EL (cell line): ENCODE measurements at places on chromosomes 3 and 15.

DNA sequence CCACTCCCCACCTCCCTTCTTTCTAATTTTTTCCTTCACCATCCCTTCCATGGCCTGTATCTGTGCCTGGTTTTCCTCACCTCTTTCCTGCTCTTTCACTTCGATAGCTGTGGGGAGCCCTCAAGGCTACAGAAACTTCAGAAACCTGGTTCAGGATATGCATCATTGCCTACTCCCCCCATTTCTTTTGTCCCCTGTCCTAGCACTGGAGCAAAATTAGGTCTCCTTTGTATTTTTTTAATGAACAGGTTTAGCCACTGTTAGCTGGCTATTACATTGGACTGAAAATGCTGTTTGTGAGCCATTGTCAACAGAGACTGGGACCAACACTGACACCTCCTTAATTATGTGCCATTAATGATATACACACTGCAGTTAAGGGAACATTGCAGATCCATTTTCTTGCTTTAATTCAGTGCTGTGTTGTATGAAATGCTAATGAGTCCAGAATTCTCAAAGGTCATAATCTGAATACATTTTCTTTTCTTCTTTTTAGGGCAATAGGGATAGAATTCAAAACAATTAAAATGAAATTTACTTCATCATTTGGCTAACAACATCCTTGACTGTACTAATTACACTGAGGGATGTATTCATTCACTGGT is 138.6 kb downstream of the PDCD6IP start:
- no peak for DNase-seq

DNA sequence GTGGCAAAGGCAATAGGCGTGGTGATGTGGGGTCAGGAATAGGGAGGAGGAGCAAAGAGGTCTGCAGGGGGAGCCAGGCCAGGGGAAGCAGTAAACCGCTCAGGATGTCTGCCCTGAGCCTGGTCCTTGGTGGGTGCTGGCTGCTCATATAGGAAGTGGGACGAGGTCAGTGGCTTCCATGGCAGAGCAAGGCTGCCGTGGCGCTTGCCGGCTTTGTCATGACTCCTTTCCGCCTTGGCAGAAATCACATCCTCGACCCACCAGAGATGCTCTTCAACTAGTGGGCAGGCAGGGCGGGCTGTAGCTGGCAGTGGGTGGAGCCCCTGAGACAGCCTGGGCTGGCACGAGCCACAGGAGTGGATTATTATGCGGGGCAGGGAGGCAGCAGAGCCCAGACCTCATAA is 13.1 kb upstream of the SKOR1 start:
- DNase-seq = no peak

DNA sequence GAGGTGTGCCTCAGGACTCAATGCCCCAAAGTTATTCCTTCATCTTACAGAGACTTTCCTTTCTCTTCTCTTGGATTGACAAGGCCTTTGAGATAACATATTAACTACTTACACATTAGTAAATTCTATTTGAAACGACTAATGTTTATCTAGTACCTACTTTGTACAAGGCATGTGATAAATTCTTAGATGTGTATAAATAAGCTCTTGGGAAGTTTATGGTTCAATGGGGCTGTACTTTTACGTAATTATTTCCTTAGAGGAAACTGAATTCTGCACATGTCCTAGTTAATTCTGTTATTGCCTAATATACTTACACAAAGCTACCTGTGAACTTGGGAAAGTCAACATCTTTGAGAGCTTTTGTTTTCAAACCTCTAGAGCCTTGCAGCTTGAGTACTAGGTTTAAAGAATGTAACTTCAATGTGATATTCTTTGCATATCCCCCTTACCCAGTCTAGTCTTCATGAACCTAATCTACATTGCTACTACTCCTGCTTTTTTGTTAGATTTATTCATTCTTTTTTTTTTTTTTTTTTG is 58.5 kb upstream of the RAP2B start:
- no peak for DNase-seq

GRCh38 chr3:134647902-134648760 is 2.7 kb downstream of the KY start:
- no peak for DNase-seq

GRCh38 chr3:25831578-25831977 is 41.7 kb downstream of the OXSM start:
- DNase-seq = peak; percentile 46

- no peak for DNase-seq
Measured at GRCh38 chr15:89830639-89831038, 16.0 kb upstream of the ANPEP start.

DNA sequence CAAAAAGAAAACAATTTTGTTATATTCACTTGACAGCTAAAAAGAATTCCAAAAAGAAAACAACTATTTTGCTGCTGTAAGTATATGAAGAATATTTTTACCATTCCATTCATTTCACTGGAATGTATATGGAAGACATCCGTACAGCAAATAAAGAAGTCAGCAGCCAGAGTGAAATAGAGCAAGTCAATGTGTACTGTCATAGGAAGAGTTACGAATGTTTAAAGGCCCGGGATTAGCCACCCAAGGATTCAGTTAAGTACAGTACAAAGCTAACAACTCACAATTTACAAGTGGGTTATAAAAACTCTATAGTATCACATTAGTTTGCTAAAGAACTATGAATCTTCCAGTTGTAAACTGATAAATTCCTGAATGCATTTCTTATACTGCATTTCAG is 14.4 kb upstream of the XXYLT1 start:
- no peak for DNase-seq

- DNase-seq = peak; percentile 93
Measured at GRCh38 chr3:11530153-11530721, 113.5 kb downstream of the VGLL4 start.

GRCh38 chr3:100992231-100993012 is 799 bp downstream of the ABI3BP start:
- DNase-seq = peak; percentile 66

DNA sequence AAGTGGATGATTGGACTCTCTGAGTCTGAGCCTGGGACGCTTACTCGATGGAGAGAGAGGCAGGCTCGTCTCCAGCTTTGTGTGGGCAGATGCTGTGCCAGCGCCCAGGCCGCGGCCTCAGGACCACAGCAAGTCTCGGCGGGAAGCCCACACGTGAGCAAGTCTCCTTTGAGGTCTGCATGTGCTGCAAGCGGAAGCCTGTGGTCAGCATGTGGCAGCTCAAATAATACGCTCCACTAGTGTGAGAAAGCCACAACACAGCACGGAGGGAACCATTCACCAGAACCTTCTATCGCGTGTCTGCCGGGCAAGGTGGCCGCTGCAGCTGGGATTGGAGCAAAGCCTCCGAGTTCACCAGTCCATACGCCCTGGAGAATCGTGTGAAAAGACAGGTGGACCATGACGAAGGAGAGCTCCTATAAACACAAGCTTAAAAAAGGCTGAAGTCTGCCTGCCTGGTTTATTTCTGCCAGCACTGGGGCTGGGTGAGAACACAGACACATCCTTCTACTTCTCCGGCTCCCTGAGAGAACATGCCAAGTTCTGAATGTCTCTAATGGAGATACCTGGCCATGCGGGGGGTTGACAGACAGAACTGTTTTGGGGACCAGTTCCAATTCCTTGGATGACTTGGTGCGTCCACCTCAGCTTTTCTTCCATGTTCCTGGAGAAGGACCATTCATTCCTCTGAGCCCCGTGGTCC is 82.0 kb upstream of the LRIG1 start:
- peak; percentile 32 for DNase-seq

DNA sequence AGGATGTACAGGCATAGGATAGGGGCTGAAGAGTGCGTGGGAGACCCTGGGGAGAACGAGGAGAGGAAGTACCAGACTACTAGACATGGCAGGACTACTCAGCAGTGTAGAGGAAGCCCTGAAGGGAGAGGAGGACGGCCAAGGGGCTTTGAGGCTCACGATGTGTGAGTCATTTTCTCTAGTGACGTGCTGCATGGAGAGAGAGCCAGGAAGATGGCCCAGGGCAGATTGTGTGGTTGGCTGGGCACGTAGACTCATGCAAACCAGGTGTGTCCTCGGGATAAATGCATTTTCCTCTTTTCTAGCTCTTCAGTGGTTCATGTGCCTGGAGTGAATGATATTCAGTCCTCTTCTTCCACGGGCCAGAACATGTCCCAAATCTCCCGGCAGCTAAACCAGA is 115.0 kb upstream of the ABHD17C start:
- peak; percentile 96 for DNase-seq

DNA sequence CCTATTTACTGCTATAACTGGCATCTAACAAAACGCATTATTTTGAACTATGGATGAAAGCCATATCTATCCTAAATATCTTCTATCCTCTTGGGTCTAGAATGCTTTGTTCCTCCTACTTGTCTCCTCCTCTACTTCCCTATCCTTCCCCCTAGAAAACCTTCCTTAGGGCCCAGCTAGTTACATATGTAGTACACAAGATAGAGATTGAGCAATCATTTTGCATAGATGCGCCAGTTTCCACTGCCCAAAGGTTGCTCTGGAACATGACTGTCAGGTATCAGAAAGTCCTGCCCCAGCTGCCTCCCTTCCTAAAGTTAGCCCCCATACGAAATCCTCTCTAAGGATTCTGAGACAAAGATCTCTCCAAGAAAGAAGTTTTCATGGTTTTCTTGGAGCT is 55.1 kb downstream of the GPR160 start:
- no peak for DNase-seq

GRCh38 chr15:67148196-67148701 is 82.8 kb downstream of the SMAD3 start:
- peak; percentile 89 for DNase-seq

GRCh38 chr3:4758249-4758860 is 220.9 kb upstream of the BHLHE40 start:
- DNase-seq = no peak

GRCh38 chr3:64677961-64678716 is 9.7 kb downstream of the ADAMTS9 start:
- no peak for DNase-seq

DNA sequence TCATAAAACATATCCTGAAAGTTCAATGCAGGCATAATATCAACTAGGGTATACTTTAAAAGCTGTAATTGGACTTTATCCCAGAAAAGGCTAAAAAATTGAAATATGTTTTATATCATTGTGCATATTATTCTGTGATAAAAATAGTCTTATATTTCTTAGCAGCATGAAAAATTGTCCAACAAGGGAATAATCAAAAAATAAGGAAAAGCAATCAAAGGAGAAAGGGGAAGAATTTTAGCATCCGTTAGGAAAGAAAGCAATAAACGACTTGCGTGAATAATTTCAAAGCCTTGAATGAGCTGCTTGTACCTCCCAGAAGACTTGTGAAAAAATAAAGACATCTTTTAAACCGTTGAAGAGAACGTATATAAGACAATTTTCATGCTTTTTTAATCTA is 1369.8 kb upstream of the GBE1 start:
- DNase-seq = no peak

DNA sequence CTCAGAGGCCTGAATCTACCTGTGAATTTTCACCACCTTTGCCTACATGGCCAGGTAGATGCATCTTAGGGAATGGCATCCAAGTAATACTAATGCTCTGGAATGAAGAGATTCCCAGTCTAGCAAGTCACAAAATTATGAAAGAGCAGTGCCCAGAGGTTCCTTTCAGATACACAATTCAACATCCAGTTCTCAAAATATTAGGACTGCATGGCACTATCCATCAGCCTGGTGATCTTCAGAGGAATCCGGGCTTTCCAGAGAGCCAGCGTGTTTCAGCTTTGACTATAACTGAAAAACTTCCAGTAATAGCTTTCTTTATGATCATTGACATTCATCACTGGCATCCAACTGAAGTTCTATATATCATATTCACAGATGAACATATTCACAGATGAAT is 849.8 kb downstream of the AGBL1 start:
- no peak for DNase-seq

DNA sequence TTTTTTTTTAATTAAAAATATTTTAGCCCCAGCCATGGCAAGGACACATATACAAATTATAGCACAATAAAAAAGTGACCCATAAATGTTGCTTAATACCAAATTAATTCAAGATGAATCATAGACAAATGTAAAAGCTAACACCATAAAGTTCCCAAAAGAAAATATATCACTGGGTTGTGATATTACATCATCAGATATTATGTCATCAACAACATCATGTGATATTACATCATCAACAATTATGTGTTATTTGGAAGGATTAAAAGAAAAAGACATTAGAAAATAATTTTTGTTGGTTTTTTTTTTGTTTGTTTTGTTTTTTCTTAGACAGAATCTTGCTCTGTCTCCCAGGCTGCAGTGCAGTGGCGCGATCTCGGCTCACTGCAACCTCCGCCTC is 34.5 kb upstream of the ABHD10 start:
- DNase-seq = peak; percentile 36

DNA sequence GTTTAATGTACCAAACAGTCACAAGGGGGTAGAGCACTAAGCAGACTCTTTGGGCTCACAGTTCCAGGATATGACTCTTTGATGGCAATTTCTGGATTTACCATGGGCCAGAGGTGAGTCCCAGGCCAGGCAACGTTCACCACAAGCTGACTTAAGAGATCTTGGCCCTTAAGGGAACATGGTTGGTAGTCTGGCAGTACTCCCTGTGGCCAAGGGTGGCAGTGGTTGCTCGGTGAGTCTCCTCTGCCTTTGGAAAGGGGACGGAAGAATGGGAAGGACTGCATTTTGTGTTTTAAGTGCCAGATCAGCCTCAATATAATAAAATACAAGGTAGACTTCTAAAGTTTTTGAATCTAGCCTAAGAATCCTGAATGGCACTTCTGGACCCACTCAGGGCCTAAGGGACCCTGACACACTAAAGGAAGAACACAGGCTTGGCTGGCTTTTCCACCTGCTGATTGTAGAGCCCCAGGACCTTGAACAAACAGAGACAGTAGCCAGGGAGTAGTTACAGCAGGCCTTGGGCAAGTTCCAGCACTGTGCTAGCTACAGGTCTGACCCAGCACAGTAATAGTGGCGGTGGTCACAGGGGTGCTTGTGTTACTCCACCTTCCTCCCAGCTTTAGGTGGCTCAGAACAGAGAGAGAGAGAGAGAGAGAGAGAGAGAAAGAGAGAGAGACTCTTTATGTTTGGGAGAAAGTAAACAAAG is 730.7 kb upstream of the ALCAM start:
- DNase-seq = peak; percentile 2

GRCh38 chr3:146274833-146275232 is 23.9 kb upstream of the PLSCR4 start:
- peak; percentile 67 for DNase-seq

DNA sequence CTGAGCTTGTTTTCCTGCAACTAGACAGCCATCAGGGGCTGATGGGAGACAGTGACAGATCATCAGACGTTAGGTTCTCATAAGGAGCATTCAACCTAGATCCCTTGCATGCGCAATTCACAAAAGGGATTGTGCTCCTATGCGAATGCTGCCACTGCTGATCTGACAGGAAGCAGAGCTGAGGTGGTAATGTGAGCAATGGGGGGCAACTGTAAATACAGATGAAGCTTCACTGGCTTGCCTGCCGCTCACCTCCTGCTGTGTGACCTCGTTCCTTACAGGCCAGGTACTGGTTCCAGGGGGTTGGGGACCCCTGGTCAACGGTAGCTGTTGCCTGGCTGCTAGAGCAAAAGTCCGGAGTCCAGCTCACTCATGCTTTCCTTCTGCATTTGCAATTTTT is 26.4 kb upstream of the KCNAB1 start:
- no peak for DNase-seq

- no peak for DNase-seq
Measured at GRCh38 chr3:62574266-62574898, 201.0 kb upstream of the FEZF2 start.

DNA sequence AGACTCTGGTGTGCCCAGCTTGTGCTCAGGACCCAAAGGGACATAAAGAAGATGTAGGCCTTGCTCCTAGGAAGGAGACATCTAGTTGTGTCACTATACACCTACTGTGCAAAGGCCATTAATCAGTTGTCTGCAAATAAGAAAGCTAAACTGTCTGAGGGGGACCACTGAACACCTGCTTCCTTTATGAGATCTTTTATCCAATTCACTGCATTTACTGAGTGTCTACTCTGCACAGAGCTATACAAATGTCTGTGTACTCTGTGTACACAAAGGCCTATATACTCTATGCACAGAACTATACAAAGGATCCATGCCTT is 124.8 kb downstream of the CTNNB1 start:
- DNase-seq = no peak
